ENCODE measurements at places on chromosomes 16 and 17.

GRCh38 chr17:31811101-31811500 lies 47.9 kb downstream of the COPRS start:
- DNase-seq, result no peak

DNA sequence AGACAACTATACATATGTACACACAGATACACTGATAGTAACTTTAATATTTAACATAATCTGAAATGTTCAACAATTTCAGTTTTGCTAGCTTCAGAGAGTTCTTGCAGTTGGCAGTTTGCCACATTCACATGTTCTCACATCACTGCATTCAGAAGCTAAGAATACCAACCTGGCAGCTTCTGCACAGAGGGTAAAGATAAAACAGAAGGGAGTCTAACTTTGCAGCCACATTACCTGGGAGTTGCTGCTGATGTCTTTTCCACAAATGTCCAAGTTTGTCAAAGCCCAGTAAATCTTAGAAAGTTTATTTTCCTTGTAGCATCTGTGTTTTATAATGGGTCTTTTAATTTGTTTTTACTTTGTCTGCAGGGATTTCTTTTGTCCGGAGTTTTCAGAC lies 332.0 kb downstream of the BCAS3 start:
- DNase-seq, result no peak

GRCh38 chr16:80803339-80804055 lies 901 bp downstream of the CDYL2 start:
- DNase-seq, result no peak

- DNase-seq, result no peak
Observed at GRCh38 chr17:31845291-31845690, 13.8 kb downstream of the COPRS start.

DNA sequence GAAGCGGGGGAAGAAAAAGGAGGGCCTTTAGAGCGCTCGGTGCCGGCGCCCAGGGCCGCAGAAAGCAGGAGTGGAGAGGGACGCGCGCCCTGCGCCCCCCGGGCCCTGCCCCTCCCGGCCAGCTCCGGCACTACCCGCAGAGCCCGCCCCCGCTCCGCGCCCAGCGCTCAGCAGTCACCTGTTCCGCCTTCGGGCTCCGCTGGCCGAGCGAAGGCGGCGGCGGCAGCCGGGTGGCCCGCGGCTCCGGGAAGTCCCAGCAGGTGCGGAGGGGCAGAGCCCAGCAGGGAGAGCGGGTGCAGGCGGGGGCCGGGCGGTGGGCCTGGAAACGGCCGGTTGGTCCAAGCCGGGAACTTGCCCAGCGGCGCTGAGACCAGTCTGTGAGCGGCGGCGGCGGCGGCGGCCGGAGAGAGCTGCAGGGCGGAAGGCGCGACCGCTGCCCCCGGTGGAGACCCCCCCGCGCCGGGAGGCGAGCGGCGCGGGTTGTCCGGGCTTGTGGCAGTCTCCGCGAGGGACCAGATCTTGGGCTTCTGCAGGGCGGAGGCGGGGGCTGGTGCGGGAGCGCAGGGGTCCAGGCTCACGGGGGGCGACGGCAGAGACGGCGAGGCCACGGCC lies 2.2 kb downstream of the IRX3 start:
- no peak for DNase-seq

All from HCT116 (cell line).